GM13976 (cell line): ENCODE measurements at places on chromosomes 1 and 21.

- DNase-seq = no peak
Measured at GRCh38 chr1:180231506-180231921, 1.4 kb downstream of the LHX4 start.

DNA sequence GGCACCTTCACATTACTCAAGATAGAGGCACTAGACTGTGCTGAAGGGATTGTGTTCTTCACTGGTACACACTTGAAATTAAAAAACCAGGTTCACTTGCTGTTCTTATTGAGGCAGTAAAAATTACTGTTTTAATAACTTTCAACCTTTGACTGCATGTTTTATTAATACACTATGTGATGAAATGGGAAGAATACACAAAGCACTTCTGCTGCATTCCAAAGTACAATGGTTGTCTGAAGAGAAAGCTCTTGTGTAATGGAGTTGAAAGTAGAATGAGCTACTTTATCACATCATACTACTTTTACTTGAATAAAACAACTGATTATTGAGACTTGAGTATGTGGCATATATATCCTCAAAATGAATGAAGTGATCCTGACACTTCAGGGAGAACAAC, 49.7 kb downstream of the LRRC8C start:
- DNase-seq = no peak

GRCh38 chr1:236172041-236172579, 29.8 kb downstream of the GPR137B start:
- no peak for DNase-seq

- DNase-seq = no peak
Measured at GRCh38 chr1:229535230-229535629, 23.3 kb downstream of the ABCB10 start.

- DNase-seq = no peak
Measured at GRCh38 chr1:207670997-207671396, 26.1 kb downstream of the CR1L start.

DNA sequence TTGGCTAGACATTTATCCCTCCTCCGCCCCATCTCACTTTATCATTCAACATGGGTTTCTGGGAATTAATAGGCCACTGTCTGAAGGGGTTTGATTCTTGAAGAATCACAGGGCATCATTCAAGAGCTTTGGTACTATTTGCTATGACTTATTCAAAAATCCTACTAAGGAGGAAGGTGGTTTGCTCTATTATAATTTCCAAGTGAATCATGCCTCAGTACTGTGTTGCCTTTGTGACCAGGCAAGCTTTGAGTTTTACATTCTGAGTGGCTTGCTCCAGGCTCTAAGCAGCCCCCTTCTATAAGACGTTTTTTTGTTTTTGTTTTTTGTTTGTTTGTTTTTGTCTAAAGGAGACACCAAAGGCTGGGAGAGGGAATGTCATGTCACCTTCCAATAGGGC, 2.6 kb downstream of the C1orf21 start:
- no peak for DNase-seq

- DNase-seq = no peak
Measured at GRCh38 chr1:80155371-80155770, 1148.8 kb upstream of the ADGRL4 start.

DNA sequence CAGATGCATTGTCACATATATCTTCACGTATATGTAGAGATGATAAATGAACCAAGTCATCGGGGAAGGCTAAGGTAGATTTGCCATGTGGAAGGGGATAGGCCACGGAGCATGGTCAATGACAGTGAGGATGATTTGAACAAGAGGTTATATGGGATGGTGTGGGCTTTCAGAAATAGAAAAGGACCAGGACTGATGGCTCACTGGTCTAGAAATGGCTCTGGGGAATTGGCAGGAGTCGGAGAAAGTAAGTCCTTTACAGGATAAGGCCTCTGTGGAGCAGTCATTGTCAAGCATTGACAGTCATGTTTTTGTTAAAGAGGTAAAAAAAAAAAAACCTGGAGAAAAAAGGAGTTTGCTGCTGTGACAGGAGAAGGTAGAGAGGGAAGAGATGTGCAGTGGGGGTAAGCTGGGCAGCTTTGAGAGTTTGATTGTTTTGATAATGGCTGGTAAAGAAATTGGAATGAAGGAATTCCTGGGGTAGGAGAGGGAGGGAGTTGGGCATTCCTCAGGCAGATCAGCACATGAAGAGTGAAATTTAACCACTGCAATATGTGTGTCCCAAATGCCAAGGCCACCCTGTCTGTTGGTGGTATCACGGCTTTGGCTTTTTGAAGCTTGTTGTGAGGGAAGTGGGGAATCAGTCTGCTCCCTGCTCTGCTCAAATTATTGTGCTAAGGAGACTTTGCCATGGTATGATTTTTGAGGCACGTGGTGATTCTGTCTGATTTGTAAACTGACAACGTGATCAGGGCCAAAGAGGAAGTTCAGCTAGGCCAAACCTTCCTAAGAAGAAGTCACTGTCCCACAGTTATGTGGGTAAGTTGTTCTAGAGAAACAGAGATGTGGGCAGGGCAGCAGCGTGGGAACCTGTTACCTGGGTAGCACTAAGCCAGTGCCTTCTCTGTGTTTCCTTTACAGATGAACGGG, 26.0 kb downstream of the MACF1 start:
- DNase-seq = peak; percentile 49

DNA sequence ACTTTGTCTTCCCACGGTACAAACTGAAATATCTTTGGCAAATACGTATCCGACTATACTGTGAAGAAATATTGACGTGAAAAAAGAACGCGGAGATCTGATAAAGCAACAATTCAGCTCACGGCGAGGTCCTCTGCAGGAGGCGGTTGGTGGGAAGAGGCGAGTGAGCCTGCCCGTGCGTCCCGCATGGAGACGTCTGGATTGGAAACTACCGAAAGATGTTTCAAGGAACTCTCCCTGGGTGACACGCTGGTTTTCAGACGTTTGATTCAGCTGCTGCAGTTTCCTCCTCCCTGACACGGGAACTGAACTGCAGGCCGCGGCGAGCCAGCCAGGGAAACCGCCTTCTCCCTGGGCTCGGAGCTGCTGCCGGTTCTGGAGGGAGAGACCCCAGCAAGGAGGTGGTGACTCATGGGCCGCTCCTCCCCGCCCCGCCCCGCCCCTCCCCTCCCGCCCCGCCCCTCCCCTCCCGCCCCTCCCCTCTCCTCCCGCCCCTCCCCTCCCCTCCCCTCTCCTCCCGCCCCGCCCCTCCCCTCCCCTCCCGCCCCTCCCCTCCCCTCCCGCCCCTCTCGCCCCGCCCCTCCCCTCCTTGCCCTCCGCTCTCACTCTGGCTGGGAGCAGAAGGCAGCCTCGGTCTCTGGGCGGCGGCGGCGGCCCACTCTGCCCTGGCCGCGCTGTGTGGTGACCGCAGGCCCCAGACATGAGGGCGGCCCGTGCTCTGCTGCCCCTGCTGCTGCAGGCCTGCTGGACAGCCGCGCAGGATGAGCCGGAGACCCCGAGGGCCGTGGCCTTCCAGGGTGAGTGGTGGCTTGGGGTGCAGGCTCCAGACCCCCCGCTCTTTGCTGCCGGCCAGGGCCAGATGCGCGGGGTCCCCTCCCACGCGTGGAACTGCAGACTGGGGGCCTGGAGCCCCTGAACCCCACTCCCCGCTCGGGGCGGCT, at the start of gene COL6A1:
TSS of gene COL6A1 (plus strand) at position 620 of the 941 bp plus-strand sequence. CDS start at position 701, 81 bp downstream.
- peak; percentile 81 for DNase-seq

DNA sequence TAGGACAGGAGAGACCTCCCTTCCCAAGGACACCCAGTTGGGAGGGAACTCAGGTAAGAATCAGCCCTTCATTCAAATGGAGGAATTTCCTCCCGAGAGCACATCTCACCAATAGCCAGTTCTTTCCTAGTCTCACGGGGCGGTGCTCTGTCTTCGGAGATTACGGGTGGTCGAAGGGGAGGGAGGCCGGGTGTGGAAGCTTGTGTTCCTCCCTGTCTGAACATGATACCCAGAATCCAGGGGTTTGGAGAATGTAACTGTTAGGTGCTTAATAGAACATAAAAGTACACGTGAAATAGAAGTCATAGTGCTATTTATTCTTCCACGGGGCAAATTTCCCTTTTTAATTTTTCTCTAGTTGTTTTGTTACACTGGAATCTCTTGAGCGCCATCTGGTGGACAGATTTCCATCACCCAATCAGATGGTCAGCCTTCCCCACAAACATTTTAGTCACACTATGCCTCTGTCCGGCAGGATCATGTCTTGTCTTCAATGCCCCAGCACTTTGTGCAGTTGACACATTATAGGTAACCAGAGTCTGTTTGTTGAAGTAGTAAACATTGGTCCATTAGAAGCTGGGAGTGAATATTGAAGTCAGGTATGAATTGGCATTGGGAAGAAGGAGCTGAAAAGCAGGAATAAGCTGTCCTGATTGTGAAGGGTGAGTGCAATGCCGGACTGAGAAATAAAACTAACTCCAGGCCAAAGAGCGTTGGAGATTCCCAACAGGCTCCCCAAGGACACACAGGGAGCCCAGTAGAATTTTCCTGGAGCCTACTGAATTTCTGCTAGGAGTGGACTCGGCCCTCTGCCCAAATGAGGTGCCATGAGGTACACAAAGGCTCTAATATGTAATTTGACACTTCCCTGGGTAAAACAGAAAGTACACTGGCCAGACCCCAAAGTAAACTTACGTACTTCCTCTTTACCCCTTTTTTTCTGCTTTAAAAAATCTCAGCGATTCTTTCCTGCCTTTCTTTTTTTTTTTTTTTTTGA, 27.6 kb upstream of the ZNF697 start:
- peak; percentile 80 for DNase-seq

DNA sequence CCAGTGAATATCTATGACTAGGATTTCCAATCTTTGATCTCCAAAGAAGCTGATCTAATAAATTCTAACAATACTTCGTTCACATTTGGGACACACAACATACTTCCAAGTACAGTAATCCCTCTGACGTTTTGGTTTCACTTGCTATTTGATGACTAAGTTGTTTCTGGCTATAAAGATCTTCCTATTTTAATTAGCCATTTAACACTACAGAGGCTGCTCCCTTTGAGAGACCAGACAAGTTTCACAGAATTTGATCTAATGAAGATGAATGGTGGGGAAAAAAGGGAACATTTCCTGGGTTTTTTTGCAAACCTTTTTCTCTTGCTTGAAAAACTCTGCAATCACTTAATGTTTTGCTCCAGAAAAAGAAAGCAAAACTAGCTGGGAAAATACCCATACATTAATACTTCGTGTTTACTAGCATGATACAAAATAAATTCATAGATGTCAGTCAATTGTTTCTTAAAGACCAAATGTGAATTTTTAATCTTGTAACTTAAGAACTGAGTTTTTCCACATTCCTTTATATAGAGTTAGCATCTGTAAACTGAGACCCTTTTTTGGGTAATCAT, 28.0 kb upstream of the GLIS1 start:
- no peak for DNase-seq

- DNase-seq = no peak
Measured at GRCh38 chr1:145782272-145783099, 41.4 kb downstream of the RNF115 start.

DNA sequence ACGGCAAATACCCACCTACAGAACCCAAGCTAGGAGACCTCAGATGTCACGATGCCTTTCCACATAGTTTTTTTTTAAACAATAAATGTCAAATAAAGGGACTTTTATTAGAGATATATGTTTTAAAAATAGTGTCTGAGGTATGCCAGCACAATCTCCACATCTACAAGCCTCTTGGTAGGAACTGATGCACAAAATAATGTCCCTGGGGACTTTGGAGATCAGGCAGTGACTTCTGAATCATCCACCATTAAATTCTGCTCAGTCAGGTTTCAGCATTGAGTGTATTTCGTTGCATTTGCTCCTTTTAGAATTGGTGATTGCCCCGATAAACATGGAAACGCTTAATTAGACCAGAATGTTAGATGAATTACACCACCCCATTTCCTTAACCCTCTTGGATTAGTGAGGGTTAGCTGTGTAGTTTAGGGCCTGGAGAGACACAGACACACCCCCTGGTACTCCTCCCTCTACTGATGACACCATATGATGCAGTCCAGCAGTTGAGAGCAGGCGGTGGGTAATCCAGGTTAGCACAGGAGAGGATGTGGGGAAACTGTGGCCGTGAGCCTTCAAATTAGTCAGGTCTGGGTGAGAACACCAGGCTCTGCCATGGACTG, 33.6 kb downstream of the LGR6 start:
- no peak for DNase-seq

- no peak for DNase-seq
Measured at GRCh38 chr1:193909406-193910082, 723.1 kb upstream of the B3GALT2 start.

GRCh38 chr1:186783193-186783592, 45.6 kb upstream of the PLA2G4A start:
- no peak for DNase-seq

GRCh38 chr21:27104846-27105431, 138.1 kb upstream of the ADAMTS5 start:
- no peak for DNase-seq

- DNase-seq = no peak
Measured at GRCh38 chr1:54936791-54937190, 43.6 kb upstream of the TMEM61 start.

DNA sequence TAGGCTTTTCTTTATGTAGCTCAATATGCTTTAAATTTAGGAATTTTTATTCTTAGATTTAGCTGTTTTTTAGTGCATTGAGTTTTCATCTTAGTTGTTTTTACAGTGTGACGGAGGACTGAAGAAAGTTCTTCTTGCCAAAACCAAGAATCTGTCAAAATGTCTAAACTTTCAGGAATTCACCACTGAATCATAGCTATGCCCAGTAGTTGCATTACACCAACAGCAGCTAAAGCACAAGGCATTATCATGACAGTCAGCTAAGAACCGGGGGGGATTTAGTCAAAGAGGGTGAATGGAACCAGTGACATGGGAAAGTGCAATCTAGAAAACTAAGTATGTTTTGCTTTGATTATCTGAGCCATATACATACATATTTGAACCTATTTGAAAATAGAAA, 6.5 kb upstream of the C1orf146 start:
- no peak for DNase-seq

DNA sequence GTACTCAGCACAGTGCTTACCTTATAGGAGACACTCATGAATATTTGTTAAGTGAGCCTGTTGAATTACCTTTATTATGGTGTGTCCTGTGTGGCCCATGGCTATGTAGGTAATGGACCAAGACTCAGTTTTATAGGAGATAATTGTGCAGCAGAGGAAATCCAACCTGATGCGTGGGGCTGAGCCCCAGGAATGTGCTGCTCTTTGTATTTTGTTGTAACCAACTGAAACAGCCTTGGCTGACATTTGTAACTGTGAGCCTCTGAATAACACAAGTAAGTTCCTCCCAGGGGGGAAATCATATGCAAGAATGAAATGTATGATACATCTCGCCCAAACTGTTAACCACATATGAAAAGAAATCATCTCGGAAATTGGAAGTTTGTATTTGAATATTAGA, 364.2 kb upstream of the ZP4 start:
- DNase-seq = no peak

GRCh38 chr1:211198111-211198510, 61.1 kb upstream of the RCOR3 start:
- DNase-seq = no peak
